ENCODE measurements at places on chromosomes 6 and 20.

GRCh38 chr20:1087311-1087905, 31.0 kb upstream of the PSMF1 start:
- DNase-seq: peak; percentile 14

GRCh38 chr20:57481281-57481711, 43.6 kb downstream of the CTCFL start:
- no peak for DNase-seq

- no peak for DNase-seq
Observed at GRCh38 chr6:111522393-111523020, 39.5 kb upstream of the REV3L start.

- DNase-seq: no peak
Observed at GRCh38 chr6:137233911-137234863, 15.0 kb upstream of the IFNGR1 start.

GRCh38 chr6:65182681-65183080, 524.3 kb downstream of the EYS start:
- DNase-seq: no peak

- DNase-seq: no peak
Observed at GRCh38 chr6:170074435-170074834, 216.4 kb downstream of the DLL1 start.

- no peak for DNase-seq
Observed at GRCh38 chr6:1479095-1479494, 89.7 kb downstream of the FOXF2 start.

- DNase-seq: no peak
Observed at GRCh38 chr6:113493991-113494390, 363.2 kb upstream of the MARCKS start.

- DNase-seq: no peak
Observed at GRCh38 chr6:52937908-52938307, 28.4 kb upstream of the GSTA3 start.

GRCh38 chr20:59145924-59146779, 17.5 kb upstream of the ZNF831 start:
- peak; percentile 81 for DNase-seq

DNA sequence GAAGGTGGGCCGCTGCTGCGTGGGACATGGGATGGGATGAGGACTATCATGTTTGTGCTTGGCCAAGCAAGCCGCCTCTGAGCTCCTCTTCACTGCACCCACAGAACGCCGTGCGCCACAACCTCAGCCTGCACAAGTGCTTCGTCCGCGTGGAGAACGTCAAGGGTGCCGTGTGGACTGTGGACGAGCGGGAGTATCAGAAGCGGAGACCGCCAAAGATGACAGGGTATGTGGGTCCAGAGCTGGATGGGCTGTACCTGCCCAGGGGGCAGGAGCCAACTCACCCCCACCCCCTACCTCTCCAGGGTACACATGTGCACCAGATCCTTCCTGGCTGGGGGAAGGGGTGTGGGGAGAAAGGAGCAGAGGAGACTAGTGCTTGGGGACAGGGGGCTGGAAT, 43.5 kb upstream of the MDFI start:
- DNase-seq: no peak

- peak; percentile 63 for DNase-seq
Observed at GRCh38 chr6:75210885-75211739, 5.3 kb upstream of the COL12A1 start.

DNA sequence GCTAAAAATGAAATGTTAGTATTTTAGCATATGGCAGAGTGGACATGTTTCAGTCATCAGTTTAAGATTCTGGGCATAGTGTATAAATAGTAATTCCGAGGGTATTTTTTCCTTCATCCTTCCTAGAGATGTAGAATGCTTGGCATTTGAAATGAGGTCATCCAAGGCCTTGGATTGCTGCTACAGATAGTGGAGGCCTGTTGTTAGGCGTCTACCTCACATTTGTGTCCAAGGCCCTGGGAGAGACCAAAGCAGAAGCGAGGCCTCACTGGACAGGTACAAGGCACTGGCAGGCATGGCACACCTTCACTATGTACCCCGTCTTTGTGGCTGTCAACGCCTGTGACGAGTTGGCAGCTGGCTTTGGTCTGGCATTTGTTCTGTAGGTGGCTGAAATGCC, 58.0 kb downstream of the DTD1 start:
- DNase-seq: no peak

- no peak for DNase-seq
Observed at GRCh38 chr6:73393278-73393677, 1.4 kb upstream of the DDX43 start.

DNA sequence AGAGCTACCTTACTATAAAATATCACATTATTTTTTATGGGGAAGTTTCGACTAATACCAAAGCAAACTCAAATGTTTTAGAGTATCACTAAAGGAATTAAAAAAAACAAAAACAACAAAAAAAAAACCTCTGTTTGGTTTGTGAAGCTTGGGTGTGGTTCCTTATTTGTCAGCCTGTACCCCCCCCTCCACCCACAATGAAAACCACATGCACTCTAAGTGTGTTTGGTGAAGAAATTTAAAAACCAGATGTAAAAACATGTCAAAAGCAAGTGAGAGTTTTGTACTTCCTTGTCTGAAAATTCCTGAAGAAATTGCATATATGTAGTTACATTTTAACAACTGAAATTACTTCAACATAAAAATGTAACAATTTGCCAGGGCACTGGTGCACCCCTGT, 3.1 kb downstream of the STK38 start:
- DNase-seq: no peak

DNA sequence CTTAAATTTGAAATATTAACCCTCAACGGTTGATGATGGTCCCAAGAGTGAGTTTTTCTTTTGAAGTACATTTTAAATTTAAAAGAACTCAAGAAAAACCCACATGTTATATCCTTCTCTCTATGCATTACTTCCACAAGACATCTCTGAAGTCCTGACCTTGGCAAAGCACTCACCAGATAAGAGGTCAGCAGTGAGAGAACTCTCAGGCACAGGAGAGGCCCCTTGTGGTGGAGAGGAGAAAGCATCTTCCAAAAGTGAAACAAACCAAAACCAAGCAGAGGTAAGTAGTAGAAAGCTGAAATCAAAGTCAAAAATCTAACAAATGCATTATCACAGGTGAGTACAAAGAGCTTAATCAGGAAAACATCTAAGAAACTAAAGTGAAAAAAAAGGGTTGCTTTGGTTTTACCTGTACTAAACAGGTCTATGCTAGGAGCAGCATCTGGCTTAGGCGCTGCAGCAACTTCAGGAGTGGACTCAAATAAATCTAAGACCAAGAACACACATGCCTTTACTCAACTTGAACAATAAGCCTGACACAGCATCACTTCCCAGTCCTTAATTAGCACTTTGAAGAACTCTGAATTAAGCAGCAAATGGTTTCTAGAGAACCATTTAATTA, 80.5 kb downstream of the PRSS35 start:
- DNase-seq: no peak

GRCh38 chr6:45375449-45375848, 2.3 kb downstream of the SUPT3H start:
- no peak for DNase-seq

GRCh38 chr20:57315083-57315975, 14.3 kb upstream of the SPO11 start:
- DNase-seq: no peak

DNA sequence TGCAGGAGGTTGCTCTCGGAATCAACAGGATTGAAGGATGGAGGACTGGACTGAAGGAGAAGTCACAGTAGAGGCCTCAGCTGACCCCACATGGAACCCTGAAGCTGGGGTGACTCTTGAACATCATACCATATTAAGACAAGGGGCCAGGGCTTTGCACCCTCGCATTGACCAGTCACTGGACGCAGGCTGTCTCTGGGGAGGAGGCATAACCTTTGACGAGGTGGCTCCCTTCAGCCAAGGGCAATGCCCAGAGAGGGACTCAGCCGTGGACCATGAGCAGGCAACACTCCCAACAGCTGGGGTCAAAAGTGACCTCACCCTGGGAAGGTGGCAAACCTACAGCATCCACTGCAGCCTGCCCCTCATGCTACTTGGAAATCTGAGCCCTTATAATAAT, 21.7 kb downstream of the PACSIN1 start:
- DNase-seq: no peak

- DNase-seq: no peak
Observed at GRCh38 chr6:104580452-104580851, 279.3 kb downstream of the HACE1 start.

DNA sequence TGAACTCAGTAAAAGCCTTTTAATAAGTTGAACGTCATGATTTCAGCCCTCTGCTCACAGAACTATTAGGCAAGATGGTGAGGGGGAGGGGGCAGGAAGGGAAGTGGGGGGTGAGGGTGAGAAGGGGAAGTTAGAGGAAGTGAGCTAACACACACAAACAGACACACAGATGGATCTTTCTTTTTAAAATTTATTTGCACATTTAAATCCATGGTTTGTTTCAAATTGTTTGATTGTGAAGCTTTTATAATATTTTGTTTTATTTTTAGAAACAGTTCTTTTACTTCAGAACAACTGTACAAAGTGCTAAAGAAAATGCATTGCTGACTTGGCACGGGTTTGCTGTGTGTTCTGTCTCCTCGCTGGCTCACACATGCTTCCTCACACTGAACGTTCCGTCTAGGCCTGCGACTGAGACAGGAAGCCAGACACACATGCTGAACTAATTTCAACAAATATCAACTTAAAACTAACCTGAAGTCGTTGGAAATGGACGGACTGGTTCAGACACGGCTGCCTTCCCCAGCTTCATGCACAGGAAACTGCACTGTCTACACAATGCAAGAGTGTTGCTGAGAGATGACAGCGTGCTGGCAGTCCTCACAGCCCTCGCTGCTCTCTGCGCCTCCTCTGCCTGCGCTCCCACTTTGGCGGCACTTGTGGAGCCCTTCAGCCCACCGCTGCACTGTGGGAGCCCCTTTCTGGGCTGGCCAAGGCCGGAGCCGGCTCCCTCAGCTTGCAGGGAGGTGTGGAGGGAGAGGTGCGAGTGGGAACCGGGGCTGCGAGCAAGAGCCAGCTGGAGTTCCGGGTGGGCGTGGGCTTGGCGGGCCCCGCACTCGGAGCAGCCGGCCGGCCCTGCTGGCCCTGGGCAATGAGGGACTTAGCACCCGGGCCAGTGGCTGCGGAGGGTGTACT, 8.1 kb upstream of the ZBP1 start:
- peak; percentile 41 for DNase-seq

All from stimulated activated CD4-positive, alpha-beta T cell treated with anti-CD3 and anti-CD28 coated beads, Interleukin-2, amount 100 ng/mL, for 24 hours (primary cell).